ENCODE measurements at places on chromosomes 7 and 10. TPM values are rescaled to one million over a fixed set of nuclear protein-coding genes. Genes with fewer than 3 reads are reported as not detected.

The SFRP4 gene
- total RNA-seq, result 0.24 TPM

The ABCB1 gene
- 0.82 TPM for total RNA-seq

The PDE1C gene
- 0.55 TPM for total RNA-seq

The CPEB3 gene
- 2.4 TPM for total RNA-seq

DNA sequence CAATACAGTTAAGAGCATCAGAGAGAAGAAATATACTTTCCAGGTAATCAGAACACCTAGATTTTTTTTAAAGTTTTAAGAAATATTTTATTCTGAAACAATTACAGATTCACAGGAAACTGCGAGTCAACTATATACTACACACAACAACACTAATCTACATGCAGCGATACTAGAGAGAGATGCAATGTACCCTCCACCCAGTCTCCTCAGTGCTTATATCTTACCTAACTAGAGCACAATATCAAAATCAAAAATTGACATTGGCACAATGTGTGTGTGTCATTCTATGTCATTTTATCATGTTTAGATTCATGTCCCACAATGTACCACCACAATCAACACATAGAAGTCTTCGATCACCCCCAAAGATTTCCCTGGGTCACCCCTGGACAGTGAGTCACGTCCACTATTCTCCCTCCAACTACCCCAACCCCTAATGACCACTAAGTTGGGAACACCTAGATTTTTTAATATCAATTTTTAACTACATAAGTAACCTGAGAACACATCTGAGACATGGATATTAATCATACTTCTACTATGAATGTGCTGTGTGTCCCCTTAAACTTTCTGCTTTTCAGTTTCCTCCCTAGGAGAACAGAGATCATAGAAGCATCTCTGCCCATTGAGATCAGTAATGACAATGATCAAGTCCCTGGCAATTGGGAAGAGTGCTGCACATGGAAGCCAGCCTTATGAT is 86.5 kb downstream of the GSAP start:
- H3K27me3 ChIP-seq, result no peaks in the 10 kb centered on the region
- no peaks in the 10 kb centered on the region for H3K36me3 ChIP-seq
- peaks cover 11% of the 10 kb centered on the region for H3K4me1 ChIP-seq
- H3K4me3 ChIP-seq, result no peak overlapping the region
- no peak for DNase-seq
- H3K27ac ChIP-seq, result no peak overlapping the region

DNA sequence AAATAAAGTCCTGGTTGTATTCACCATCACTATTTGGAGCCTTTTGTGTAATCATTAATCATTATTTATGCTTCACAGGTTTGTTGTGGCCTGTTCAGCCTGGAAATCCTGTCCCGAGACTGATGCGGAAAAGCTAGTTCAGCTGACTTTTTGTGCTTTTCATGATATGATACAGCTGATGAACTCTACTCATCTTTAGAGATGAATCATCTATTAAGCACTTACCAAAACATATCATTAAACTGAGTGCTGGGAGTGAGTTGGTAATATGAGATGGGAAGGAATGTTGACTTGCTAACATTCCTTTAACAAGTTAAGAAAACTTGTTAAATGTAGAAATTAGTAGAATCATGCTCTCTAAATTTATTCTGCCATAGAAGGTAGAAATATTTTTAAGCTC is 53.0 kb downstream of the CROT start:
- no peak for DNase-seq
- H3K27ac ChIP-seq, result peak overlapping the region; percentile 53
- no peak overlapping the region for H3K4me3 ChIP-seq
- H3K36me3 ChIP-seq, result peaks cover 15% of the 10 kb centered on the region
- H3K4me1 ChIP-seq, result no peaks in the 10 kb centered on the region

DNA sequence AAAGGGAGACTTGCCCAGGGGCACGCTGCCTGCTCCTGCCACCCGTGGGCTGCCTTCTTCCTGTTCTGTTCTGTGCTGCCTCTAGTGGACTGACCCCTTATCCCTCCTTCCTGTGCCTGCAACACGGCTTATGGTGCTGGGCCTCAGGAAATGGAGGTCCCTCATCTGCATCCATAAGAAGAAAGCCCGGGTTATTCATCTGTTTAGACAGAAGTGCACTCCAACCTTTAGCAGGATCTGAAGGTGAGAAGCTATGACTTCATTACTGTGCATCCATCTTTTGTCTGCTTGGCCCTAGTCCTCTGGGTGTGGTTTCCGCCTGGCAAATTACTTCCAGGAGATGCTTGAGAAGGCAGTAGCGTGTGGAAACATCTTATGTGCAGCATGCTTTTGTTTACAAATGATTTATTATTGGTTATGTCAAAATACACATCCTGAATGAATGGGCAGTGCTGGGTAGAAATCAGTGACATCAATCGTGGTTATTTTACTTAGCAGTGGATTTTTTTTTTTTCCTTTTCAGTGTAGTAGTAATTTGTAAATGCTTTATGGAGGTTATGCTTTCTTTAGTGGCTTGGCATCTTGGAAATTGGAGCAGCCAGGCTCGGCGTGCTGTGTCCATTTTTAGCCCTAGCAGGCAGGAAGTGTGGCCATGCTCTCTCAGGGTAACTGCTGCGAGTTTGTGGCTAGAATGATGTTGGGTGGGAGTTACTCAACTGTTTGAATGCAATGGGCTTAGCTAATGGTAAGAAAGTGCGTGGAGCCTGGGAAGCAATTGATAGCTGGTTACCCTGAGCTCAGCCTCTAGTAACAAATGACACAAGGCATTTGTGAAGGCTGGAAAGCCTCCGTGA is 12.7 kb downstream of the PTPRE start:
- peak; percentile 26 for DNase-seq
- no peaks in the 10 kb centered on the region for H3K36me3 ChIP-seq
- H3K4me3 ChIP-seq, result no peak overlapping the region
- H3K4me1 ChIP-seq, result peaks cover 4% of the 10 kb centered on the region

DNA sequence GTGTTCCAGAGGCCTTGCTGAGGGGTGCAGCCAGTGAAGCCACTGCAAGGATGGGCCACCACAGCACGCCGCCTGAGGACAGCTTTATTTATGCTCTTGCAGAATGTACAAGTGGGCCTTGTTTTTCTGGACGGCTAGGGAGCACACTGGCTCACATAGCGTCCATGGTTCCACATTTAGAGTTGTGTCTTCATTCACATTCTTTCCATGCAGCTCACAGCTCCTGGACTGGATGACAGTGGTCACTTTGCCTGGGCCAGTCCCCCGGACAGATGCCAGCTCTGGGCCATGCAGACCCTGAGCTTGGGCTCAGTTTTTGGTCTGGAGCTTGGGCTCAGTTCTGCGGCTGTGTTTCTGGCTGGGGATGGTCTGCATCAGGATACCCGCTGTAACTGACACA is 2.6 kb upstream of the C10orf71 start:
- no peak overlapping the region for H3K4me3 ChIP-seq
- DNase-seq, result no peak
- H3K27me3 ChIP-seq, result no peaks in the 10 kb centered on the region
- H3K27ac ChIP-seq, result no peak overlapping the region

DNA sequence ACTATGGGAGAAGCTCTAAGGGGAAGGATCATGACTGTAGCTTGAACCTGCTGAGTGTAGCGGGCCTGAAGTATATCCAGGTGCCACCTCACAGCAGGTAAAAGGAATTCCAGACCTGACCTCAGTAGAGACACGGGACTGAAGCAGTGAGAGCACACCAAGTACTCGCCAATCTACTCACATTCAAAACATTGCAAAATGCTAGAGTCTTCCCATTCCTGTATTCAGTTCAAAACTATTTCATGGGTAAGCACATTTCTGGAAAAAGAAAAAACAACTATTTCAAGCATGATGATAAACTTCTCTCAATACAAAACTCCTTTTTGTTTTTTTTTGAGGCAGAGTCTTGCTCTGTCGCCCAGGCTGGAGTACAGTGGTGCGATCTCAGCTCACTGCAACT is 121.9 kb upstream of the AUTS2 start:
- no peak overlapping the region for H3K4me3 ChIP-seq
- H3K27ac ChIP-seq, result no peak overlapping the region
- H3K4me1 ChIP-seq, result peaks cover 3% of the 10 kb centered on the region
- H3K27me3 ChIP-seq, result no peaks in the 10 kb centered on the region
- no peaks in the 10 kb centered on the region for H3K36me3 ChIP-seq

- no peak overlapping the region for H3K4me3 ChIP-seq
- H3K27me3 ChIP-seq, result no peaks in the 10 kb centered on the region
- H3K36me3 ChIP-seq, result peaks cover 30% of the 10 kb centered on the region
- H3K27ac ChIP-seq, result no peak overlapping the region
Measured at GRCh38 chr7:45625067-45625466, 50.9 kb downstream of the ADCY1 start.

Data from WTC11 (cell line).